ENCODE measurements at places on chromosomes 5 and 9. TPM values are rescaled to one million over a fixed set of nuclear protein-coding genes. Genes with fewer than 3 reads are reported as not detected.

The CDKN2B gene
- 306 TPM for total RNA-seq

GRCh38 chr5:15124461-15124860 is 252.9 kb upstream of the ANKH start:
- DNase-seq: no peak

DNA sequence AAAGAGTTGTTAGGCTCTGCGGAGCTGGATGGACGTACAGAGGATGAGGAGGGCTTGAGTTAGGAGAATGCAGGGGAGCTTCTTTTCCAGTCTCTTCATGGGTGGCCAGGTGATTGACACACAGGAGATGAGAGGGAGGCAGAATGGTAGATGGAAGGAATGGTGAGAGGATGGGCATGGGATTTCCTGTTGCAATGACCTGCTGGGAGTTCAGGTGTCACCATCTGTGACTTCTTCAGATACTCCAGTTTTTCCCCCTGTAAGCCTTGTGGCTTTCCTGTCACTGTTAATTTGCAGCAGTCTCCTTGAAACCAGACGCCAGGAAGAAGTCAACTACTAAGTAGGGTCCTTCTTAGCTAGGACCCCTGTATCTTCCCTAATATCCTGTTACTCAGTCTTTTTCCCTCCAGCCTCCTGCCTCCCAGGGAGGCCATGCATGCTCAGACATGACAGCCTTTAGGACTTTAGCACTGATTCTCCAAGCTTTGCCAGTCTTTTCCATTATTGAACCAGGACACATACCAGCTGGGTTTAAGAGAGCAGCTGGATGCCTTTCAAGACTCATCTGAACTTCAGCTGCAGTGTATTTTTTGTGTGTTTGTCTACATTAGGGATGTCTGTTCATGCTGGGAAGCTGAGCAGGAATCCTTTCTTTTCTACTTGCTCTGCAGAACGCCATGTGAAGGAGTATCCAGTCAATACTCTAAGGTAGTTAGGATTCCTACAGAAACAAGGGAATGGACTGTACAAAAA is 67.2 kb upstream of the CD180 start:
- no peak for DNase-seq

- no peak for DNase-seq
These were observed 154.2 kb upstream of the SV2C start for GRCh38 chr5:75928992-75929391.

Measured in astrocyte (in vitro differentiated cells and primary cell).